ENCODE measurements at places on chromosomes 16 and 17. TPM values are rescaled to one million over a fixed set of nuclear protein-coding genes. Genes with fewer than 3 reads are reported as not detected.

GRCh38 chr16:22621586-22622155 is 111.0 kb downstream of the NPIPB5 start:
- H3K27me3 ChIP-seq: no peaks in the 10 kb centered on the region
- H3K27ac ChIP-seq: no peak overlapping the region
- H3K4me1 ChIP-seq: no peaks in the 10 kb centered on the region
- no peak overlapping the region for H3K4me3 ChIP-seq
- no peaks in the 10 kb centered on the region for H3K36me3 ChIP-seq

DNA sequence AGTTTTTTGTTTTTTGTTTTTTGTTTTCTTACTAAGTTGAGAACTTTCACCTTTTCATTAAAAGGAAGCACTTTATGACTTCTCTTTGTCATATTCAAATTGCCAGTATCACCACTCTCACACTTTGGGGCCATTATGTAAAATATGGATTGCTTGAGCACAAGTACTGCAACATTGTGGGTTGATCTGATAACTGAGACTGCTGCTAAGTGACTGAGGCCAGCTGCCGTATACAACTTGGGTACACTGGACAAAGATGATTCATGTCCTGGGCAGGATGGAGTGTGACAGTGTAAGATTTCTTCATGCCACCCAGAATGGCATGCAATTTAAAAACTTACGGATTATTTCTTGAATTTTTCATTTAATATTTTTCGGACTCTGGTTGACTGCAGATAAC is 7.8 kb downstream of the TTC19 start:
- H3K27me3 ChIP-seq: no peaks in the 10 kb centered on the region
- no peak for DNase-seq
- no peaks in the 10 kb centered on the region for H3K4me1 ChIP-seq
- no peak overlapping the region for H3K27ac ChIP-seq
- no peak overlapping the region for H3K4me3 ChIP-seq

DNA sequence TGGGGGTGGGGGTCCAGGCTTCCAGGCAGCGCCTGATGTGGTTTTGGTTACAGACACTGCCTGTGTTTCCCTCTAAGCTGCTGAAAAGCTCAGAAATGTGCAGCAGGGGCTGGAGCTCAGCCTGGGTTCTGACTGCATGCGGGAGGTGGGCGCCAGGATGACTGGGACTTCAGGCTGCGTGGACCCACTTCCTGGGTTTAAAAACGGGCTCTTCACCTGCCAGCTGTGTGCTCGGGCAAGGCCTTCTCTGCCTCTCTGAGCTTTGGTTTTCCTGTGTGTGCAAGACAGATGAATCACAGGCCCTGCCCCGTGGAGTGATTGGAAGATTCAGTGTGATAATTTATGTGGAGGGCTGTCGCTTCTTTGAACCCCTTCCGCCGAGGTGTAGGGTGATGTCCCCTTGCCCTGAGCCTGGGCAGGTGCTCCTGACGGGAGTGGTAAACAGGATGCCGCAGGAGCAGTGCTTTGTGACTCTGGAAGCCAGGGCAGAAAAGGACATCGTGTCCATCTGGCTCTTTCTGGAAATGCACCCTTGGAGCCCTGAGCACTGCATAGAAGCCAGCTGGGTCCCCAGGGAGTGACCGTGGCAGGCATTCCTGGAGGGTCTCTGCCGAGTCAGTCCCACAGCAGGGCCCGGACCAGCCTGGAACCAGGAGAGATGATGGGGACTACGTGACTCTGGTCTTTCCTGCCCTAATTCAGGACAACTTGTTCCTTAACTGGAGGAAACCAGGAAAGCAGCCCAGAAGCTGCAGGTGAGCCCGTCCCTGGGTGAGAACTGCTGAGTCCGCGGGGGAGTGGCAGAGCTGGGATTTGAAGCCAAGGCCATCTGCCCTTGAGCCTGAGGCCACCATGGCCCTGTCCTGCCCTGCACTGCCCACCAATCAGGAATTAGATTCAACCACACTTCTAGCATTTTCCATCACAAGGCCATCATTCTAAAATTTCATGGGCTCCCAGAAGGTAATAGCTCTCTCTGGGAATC is 28.5 kb upstream of the SLC7A5 start:
- H3K27me3 ChIP-seq: no peaks in the 10 kb centered on the region
- no peaks in the 10 kb centered on the region for H3K4me1 ChIP-seq
- DNase-seq: no peak
- H3K36me3 ChIP-seq: no peaks in the 10 kb centered on the region
- H3K4me3 ChIP-seq: no peak overlapping the region
- no peak overlapping the region for H3K27ac ChIP-seq

- H3K27ac ChIP-seq: no peak overlapping the region
- no peaks in the 10 kb centered on the region for H3K27me3 ChIP-seq
- H3K4me3 ChIP-seq: no peak overlapping the region
- no peaks in the 10 kb centered on the region for H3K4me1 ChIP-seq
Measured at GRCh38 chr16:84692451-84693214, 7.2 kb upstream of the USP10 start.

RASD1 gene
- total RNA-seq: 12.7 TPM

- H3K36me3 ChIP-seq: no peaks in the 10 kb centered on the region
- no peaks in the 10 kb centered on the region for H3K27me3 ChIP-seq
- no peak overlapping the region for H3K27ac ChIP-seq
- DNase-seq: no peak
- no peak overlapping the region for H3K4me3 ChIP-seq
Measured at GRCh38 chr17:31690151-31690551, 168.9 kb downstream of the COPRS start.

DNA sequence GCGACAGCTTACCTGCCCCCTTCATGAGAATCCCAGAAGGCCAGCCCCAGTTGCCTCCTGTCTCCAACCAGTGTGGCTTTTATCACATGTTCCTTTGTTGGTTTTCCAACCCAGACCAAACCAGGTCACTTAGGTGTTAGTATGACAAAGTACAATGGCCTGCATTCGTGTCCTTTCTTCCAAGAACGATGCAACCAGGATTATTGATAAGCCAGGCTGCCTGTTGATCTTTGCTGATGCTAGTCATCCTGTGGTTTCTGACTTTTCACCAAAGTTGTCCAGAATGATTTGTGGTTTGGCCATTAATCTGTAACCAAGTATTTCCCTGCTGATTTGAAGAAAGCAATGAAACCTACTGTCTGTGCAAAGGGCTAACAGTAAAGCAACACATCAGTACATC is 191.4 kb downstream of the CYLD start:
- H3K36me3 ChIP-seq: no peaks in the 10 kb centered on the region
- H3K27me3 ChIP-seq: no peaks in the 10 kb centered on the region
- no peak overlapping the region for H3K4me3 ChIP-seq
- no peaks in the 10 kb centered on the region for H3K4me1 ChIP-seq
